Mammary epithelial cell (primary cell): ENCODE measurements at places on chromosomes 2 and 18. TPM values are rescaled to one million over a fixed set of nuclear protein-coding genes. Genes with fewer than 3 reads are reported as not detected.

The TRABD2A gene
- polyA plus RNA-seq, result 11.5 TPM

The POLR1B gene
- polyA plus RNA-seq, result 17.6 TPM

The CFAP65 gene
- polyA plus RNA-seq, result 0.01 TPM

The IRS1 gene
- polyA plus RNA-seq, result 27.6 TPM

The G6PC2 gene
- polyA plus RNA-seq, result not detected

The SERTAD2 gene
- polyA plus RNA-seq, result 13.3 TPM

The PLB1 gene
- 2.0 TPM for polyA plus RNA-seq

The EPC2 gene
- polyA plus RNA-seq, result 7.3 TPM

The MC4R gene
- polyA plus RNA-seq, result not detected

The VWA3B gene
- polyA plus RNA-seq, result 0.16 TPM

The BOLA3 gene
- 67.2 TPM for polyA plus RNA-seq

The UGT1A10 gene
- polyA plus RNA-seq, result not detected

The SERPINB7 gene
- 53.2 TPM for polyA plus RNA-seq

The WNT6 gene
- polyA plus RNA-seq, result not detected

The IL1RN gene
- 38.0 TPM for polyA plus RNA-seq

The TSHZ1 gene
- polyA plus RNA-seq, result 2.0 TPM

The GDF7 gene
- not detected for polyA plus RNA-seq

The SLC25A12 gene
- 18.5 TPM for polyA plus RNA-seq

The RSAD2 gene
- polyA plus RNA-seq, result 0.02 TPM

The TMEM247 gene
- not detected for polyA plus RNA-seq

The CD8A gene
- 0.15 TPM for polyA plus RNA-seq

The MAP3K2 gene
- 7.8 TPM for polyA plus RNA-seq

The ASB18 gene
- polyA plus RNA-seq, result not detected

The FBXO36 gene
- polyA plus RNA-seq, result 0.86 TPM

The PRADC1 gene
- polyA plus RNA-seq, result 15.4 TPM

The GPAT2 gene
- not detected for polyA plus RNA-seq

The TUBA3D gene
- polyA plus RNA-seq, result not detected

The IL1F10 gene
- 0.09 TPM for polyA plus RNA-seq

The MOGAT1 gene
- not detected for polyA plus RNA-seq

The PIKFYVE gene
- polyA plus RNA-seq, result 11.8 TPM

The POTEI gene
- polyA plus RNA-seq, result 0.01 TPM

The GLI2 gene
- 0.01 TPM for polyA plus RNA-seq

The GAREM1 gene
- polyA plus RNA-seq, result 5.9 TPM

The MAP3K19 gene
- not detected for polyA plus RNA-seq
